CD4-positive, alpha-beta T cell treated with Interleukin-6 for 4 hours (primary cell): ENCODE measurements at places on chromosomes 6 and 20.
A peak's percentile ranks its signal among the peaks of the same experiment; 100 is the strongest.

- DNase-seq = no peak
Observed at GRCh38 chr20:2138396-2138795, 36.8 kb downstream of the STK35 start.

- DNase-seq = no peak
Observed at GRCh38 chr6:37673436-37673835, 24.2 kb downstream of the MDGA1 start.

DNA sequence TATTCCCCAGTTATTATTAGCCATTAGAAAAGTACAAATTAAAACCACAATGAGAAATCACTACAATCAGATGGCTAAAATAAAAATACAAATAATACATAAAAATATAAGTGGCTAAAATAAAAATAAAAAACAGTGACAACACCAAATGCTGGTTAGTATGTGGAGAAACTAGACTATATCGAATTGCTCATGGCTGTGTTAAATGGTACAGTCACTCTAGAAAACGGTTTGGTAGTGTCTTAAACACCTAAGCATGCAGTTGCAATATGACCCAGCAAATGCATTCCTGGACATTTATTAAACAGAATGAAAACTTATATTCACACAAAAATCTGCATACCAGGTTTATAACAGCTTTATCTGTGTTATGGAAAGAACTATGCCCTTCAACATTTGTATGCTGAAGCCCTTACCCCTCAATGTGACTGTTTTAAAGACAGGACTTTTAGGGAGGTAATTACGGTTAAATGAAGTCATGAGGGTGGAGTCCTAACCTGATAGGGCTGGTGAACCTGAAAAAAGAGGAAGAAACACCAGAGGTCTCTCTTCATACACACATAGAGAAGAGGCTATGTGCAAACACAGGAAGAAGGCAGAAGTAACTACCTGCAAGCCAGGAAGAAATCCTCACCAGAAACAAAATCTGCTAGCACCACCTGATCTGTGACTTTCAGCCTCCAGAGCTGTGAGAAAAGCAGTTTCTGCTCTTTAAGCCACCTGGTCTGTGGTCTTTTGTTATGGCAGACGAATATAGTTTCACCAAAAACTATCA lies 84.9 kb downstream of the ASCC3 start:
- DNase-seq = no peak

DNA sequence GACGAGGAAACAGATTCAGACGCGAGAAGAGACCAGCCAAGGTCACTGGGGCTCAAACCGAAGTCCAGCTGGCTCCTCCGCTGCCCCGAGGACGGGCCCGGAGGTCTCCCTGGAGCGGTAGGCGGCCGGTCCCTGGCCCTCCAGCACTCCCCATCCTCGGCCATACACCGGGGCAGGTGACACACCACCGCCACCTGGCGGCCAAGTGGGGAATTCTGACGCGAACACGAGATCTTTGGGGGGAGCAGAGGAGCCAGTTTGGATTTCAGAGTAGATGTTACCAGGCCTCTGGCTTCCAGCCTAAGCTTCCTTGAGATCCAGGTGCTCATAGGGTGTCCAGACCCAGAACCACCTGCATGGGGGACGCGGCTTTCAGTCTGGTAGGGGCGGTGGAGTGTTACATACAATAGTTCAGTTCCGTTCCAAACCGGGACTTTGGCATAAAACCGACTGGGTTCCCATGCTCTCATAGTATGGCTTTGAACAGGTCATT lies 16.1 kb downstream of the BPIFB1 start:
- DNase-seq = peak; percentile 79

GRCh38 chr6:32885698-32886286 lies 31.8 kb downstream of the PSMB9 start:
- no peak for DNase-seq

DNA sequence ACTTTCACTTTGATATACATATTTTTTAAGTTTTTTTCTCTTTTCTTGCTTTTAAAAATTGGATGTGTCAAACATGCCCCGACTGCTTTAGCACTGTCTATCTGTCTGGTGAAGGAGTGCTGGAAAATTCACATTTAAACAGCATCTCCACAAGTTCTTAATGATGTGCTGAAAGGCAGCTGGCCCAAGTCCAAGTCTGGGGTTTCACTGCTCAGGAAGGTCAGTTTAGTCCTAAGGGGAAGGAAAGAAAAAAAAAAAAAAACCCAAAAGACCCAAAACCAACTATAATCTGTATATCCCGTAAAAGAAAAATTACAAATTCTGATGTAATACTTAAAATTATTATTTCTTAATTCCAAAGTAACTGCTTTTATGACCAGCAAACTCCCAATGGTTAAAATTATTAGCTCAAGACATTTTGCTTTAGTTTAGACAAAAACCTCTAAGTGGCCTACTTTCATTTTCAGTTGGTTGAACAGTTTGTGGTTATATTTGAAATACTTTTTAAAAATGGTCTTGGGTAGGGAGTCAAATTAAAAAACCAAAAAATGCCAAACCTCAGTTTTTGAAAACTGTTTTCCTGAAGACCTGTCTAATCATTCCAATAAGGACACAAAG lies 79.5 kb upstream of the PREP start:
- DNase-seq = no peak

DNA sequence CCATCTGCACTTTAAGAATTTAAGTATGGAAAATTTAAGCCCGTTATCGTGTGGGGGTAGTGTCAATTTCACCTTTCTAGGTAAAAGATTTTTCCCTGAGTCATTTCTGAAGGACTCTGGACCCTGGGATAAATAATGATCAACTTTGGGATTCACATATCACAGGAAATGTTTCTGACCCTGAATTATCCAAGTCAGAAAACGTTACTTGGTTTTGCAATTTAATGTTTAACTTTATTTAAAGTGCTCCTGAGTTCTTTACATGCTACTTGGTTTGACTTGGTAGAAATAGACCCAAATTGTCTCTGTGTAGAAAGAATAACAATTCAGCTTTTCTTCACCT lies 1.5 kb upstream of the SLC17A3 start:
- no peak for DNase-seq

DNA sequence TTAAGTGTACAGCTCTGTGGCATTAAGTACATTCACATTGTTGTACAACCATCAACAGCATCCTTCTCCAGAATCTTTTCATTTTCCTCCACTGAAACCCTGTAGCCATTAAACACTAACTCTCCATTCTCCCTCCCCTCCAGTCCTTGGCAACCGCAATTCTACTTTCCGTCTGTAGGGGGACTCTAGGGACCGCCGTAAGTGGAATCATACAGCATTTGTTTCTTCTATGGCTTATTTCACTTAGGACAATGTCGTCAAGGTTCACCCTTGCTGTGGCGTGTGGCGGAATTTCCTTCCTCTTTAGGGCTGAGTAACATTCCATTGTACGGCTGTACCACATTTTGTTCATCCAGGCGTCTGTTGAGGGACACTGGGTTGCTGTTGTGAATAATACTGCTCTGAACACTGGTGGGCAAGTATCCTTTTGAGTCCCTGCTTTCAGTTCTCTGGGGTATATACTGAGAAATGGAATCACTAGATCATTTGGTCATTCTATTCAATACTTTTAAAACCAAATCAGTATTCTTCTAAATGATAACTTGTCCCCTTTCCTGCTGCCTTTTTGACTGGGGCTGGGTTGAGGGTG lies 50.7 kb downstream of the PPP1R3G start:
- peak; percentile 28 for DNase-seq

- DNase-seq = no peak
Observed at GRCh38 chr6:65943051-65943450, 236.0 kb upstream of the EYS start.

GRCh38 chr6:392441-393390 lies 1.2 kb downstream of the IRF4 start:
- peak; percentile 50 for DNase-seq

- no peak for DNase-seq
Observed at GRCh38 chr6:153449279-153449678, 318.2 kb upstream of the RGS17 start.

GRCh38 chr6:105489216-105489530 lies 86.3 kb upstream of the PREP start:
- no peak for DNase-seq

DNA sequence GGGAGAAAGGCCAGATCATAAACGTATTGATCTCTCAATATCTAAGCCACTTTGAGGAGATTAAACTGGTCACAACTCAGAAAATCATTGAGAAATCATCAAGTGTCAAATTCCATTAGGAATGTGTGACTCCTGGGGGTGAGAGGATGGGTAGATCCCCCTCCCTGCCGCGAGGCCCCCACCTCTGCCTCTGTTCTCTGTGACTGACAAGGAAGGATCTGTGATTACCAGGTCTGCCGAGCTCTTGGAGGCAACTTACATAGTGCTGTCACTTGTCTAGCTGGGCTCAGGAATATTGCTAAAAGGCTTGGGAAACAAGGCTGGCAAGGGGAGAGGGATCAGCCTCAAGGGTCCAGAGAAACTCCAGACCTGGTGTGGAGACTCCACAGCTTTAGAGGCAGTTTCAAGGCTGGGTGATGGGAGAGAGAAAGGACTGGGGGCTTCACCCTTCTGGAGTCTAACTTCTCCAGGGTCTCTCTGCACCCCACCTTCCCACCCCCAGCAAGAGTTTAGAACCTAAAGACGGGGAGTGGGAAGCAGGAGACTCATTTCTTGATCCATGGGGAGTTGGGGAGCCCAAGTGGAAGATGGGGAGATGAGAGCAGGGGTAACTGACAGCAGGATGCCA lies 11.6 kb upstream of the ARMC12 start:
- no peak for DNase-seq

DNA sequence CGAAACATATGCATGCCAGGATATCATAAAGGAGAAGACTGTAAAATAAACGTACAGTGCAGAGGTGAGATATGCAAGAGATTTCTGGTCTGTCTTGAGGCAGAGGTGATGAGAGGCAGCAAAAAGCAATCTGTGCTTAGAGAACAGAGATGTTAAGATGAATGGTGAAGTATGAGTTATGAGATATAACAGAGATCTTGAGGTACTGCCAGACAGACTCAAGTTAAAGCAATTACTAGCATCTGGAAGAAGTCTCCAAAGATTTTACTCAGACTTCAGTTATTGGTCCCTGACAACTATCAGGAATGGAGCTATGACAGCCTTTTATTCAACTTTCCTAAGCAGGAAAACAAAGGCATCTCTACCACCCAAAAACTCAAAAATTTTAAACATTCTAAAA lies 122.8 kb upstream of the DST start:
- DNase-seq = no peak

GRCh38 chr20:15485519-15485918 lies 1087.7 kb downstream of the KIF16B start:
- no peak for DNase-seq

- no peak for DNase-seq
Observed at GRCh38 chr6:163585932-163586437, 171.5 kb downstream of the QKI start.

GRCh38 chr20:8118039-8118438 lies 14.0 kb upstream of the PLCB1 start:
- no peak for DNase-seq

- DNase-seq = no peak
Observed at GRCh38 chr20:434661-435419, 26.7 kb downstream of the RBCK1 start.

- DNase-seq = no peak
Observed at GRCh38 chr6:132205946-132206345, 195.3 kb downstream of the MOXD1 start.

DNA sequence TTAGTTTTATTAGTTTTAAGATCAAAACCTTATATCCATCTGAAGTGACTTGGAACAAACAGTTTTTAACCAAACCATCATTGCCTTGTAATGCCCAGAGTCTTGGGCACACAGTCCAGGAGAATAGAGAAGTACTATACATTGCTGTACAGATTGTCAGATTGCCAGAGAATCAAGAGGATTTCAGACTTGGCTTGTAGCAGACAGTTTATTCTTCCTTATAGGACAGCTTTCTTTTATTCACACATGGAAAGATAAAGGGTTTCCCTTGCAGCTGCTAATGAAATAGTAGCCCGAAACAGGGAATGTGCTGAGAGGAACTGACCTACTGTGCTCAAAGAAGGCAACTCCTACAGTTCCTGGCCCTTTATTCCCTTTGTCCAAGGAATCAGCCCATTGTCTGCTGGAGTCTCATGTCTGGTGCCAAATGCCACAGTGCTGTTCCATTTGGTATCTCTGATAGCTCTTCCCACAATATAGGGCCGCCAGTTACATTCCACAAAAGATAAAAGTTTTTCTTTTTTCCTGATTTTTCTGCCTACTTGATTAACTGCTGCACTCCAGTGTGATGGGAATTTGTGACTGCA lies 30.6 kb downstream of the DCBLD1 start:
- DNase-seq = no peak

DNA sequence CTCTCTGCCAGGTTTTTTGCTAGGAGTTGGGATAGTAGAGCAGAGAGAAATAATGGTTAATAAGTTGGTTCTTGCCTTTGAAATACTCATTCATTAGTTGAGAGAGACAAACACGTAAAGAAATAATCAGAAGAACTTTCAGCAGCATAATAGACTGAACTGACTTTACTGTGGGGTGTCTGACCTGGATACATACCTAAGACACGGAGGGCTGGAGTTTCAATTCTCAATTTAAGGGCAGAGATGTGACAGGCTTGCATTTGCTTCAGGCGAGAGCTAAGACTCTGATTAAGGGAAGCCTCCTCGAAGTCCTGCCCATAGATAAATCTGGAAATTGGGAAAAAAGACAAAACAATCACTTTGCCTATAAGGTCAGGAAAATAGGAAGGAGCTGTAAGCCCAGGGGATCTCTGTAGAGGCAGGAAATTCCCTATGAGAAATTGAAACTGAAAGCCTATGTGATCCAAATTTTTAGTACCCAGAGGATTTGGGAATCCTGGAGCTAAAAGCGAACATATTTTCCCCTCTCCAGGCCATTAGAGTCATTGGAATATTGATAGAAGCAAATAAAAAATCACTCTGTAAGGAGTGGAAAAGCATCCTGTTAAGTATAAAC lies 276.8 kb downstream of the PHACTR1 start:
- no peak for DNase-seq

- DNase-seq = no peak
Observed at GRCh38 chr6:140427842-140428241, 1053.4 kb upstream of the CITED2 start.

- DNase-seq = peak; percentile 80
Observed at GRCh38 chr6:90413867-90414266, 117.2 kb upstream of the BACH2 start.

DNA sequence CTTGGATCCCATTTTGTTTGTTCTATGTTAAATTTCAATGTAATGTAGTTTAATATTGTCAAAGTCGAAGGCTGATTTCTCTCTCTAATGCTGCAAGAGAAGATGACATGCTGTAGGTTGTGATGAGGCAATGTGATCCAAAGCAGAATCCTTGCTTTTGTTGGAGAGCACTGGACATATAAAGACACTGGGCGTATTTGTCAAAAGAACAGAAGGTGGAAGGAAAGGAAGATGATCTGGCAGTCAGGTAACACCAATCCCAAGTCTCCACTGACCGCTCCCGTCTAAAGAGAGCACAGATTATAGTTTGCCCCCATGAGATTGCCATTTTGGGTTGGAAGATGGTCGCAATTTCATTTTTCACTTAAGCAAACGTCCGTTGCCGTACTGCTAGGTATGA lies 935 bp upstream of the RFX6 start:
- DNase-seq = no peak
